ENCODE measurements at places on chromosomes 7 and 10. TPM values are rescaled to one million over a fixed set of nuclear protein-coding genes. Genes with fewer than 3 reads are reported as not detected.

DNA sequence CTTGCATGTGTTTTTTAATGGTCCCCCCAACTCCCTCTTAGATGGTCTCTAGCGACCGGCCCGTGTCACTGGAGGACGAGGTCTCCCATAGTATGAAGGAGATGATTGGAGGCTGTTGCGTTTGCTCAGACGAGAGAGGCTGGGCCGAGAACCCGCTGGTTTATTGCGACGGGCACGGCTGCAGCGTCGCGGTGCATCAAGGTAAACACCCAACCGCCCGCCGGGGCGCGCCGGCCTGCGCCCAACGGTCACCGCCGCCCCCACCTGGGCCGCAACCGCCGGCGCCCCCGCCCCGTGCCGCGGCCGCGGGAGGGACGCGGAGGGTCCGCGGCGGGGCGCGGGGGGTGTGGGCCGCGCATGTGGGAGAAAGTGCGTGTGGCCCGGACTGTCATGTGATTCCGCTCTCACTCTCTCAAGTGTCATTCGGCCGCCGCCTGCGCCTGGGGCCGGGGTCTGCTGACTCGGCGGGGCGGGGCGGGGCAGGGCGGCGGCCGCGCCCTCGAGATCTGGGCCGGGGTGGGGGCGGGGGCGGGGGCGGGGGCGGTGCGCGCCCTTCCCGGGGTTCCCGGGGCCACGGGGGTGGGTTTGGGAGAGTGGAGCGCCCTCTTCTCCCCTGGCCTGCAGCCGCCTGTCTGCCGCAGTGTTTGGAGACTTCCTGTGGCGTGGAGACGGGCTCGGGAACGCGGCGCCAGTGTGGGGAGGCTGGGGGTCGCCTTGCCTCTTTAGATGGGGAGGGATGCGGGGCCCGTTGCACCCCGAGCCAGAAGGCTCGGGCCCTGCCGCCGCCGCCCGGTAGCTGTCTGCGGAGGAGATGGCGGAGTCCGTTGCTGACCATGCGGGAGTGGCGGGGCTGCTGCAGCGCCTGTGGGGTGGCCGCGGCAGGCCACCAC, 817 bp downstream of the MLLT10 start:
- H3K27me3 ChIP-seq, result no peaks in the 10 kb centered on the region
- peak; percentile 76 for DNase-seq
- H3K27ac ChIP-seq, result peak overlapping the region; percentile 33
- peak overlapping the region; percentile 75 for H3K4me3 ChIP-seq
- no peaks in the 10 kb centered on the region for H3K36me3 ChIP-seq
- H3K4me1 ChIP-seq, result no peaks in the 10 kb centered on the region

DNA sequence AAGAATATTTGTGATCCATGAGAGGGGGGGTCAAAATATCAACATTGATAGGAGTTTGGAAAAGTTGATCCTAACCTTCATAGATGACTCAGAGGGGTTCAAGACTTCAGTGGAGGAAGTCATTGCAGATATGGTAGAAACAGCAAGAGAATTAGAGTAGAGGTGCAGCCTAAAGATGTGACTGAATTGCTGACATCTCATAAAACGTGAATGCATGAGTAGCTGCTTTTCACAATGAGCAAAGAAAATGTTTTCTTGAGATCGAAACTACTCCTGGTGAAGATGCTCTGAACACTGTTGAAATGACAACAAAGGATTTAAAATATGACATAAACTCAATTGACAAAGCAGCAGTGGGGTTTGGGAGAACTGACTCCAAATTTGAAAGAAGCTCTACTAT, 700.7 kb upstream of the FZD8 start:
- no peak overlapping the region for H3K27ac ChIP-seq
- no peaks in the 10 kb centered on the region for H3K27me3 ChIP-seq
- no peak for DNase-seq
- peaks cover 3% of the 10 kb centered on the region for H3K4me1 ChIP-seq
- H3K4me3 ChIP-seq, result no peak overlapping the region
- no peaks in the 10 kb centered on the region for H3K36me3 ChIP-seq

DNA sequence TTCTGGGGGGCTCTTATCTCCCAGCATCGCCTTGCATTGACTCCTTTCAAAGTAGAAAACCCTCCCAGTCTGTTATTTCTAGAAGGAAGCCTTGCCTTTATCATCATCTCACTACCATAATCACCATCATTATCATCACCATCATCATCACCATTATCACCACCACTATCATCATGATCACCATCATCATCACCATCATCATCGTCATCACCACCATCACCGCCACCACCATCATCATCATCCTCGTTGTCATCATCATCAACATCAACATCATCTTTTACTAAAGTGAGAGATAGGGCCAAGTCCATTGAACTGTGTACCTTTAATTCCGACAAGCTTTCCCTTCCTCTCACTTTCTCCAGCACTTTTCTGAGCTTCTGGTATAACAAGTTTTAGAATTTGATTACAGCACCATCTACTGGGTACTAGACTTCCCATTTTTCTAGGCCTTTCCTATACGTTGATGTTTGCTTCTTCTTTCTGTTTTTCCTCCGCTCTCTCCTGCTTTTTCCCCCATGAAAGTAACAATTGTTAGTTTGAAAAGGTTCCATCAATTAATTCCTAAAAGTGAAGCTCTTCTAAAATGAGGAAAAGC, 226.4 kb downstream of the BUB3 start:
- H3K4me3 ChIP-seq, result no peak overlapping the region
- H3K4me1 ChIP-seq, result no peaks in the 10 kb centered on the region
- H3K27ac ChIP-seq, result no peak overlapping the region
- no peaks in the 10 kb centered on the region for H3K36me3 ChIP-seq
- no peak for DNase-seq

- no peaks in the 10 kb centered on the region for H3K36me3 ChIP-seq
- H3K27me3 ChIP-seq, result no peaks in the 10 kb centered on the region
- H3K27ac ChIP-seq, result no peak overlapping the region
- no peak for DNase-seq
- H3K4me1 ChIP-seq, result no peaks in the 10 kb centered on the region
Observed at GRCh38 chr10:111578076-111578475, 501.2 kb downstream of the ADRA2A start.

DNA sequence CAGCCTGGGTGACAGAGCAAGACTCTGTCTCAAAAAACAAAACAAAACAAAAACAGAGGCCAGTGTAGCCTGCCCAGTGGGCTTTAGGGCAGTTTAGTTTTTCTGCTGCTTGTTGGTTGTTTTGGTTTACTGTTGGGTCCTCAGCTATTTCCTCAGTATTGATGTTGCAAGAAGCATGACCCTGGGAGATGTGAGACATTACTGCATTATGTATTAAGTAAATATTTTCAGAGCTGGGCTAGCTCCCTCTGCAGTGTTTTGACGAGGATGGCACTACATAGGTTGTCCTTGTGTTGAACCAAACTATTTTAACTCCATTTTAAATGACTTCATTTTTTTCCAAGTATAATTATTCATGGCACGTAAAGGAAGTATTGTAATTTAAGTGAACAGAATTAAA, 4.8 kb downstream of the AKAP9 start:
- no peak for DNase-seq
- no peaks in the 10 kb centered on the region for H3K36me3 ChIP-seq
- no peaks in the 10 kb centered on the region for H3K27me3 ChIP-seq

Gene C7orf33
- polyA plus RNA-seq, result not detected

Gene CDK1
- polyA plus RNA-seq, result 1.2 TPM

DNA sequence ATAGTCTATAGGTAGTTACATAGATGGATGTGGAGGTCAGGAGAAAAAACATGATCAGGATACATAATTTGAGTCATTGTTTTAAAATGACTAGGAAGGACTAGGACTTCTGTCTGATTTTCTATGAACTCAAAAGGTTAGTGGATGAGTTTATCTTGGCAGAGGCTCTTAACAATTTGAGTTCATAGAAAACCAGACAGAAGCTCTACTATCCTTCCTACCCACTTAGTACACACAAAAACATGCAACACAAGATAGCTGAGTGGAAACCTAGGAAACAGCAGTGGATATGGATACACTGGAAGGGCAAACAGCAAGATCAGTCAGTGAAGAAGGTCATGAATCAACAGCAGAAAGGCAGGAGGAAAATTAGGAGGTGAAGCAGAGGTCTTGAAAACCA, 84.6 kb downstream of the VPS50 start:
- H3K36me3 ChIP-seq, result peaks cover 8% of the 10 kb centered on the region
- H3K27ac ChIP-seq, result no peak overlapping the region
- H3K4me1 ChIP-seq, result no peaks in the 10 kb centered on the region

DNA sequence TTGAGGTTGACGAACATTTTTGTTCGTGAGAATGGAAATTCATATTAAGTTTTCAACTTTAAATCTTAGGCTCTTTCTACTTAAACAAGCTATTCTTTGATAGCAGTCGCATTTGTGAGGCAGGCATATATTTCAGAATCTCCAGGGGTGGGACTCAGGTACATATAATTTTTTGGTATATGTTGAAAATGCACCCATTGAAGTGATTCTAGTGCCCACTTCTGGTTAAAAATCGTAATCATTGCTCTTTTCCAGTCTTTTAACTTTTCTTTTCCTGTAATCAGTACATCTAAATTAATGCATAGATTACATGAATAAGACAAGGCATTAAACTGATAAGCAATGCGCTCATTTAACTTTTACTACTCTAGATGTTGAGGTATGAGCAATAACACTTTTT, 67.8 kb downstream of the ZNRF2 start:
- no peaks in the 10 kb centered on the region for H3K27me3 ChIP-seq
- no peak overlapping the region for H3K4me3 ChIP-seq
- no peak for DNase-seq

Gene WNT2
- polyA plus RNA-seq, result not detected

DNA sequence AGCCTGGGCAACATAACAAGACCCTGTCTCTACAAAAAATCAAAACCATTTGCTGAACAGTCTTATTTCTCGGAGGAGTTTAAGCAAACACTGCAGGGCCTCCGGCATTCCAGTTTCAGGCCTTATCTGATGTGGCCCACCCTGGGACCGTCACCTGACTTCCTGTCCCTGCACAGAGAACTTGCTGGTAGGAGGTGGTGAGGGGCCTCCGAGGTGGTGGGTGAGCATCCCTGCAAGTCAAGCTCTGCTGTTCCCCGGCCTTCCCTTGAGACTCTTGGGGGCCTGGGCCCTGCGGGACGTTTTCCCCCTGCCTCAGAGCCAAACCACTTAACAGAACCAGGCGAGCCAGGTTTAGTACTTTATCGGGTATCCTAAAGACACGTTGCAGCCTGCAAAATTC, 44.5 kb upstream of the AP5Z1 start:
- H3K36me3 ChIP-seq, result no peaks in the 10 kb centered on the region
- H3K4me3 ChIP-seq, result no peak overlapping the region
- no peaks in the 10 kb centered on the region for H3K4me1 ChIP-seq
- H3K27me3 ChIP-seq, result no peaks in the 10 kb centered on the region
- no peak for DNase-seq
- no peak overlapping the region for H3K27ac ChIP-seq

Gene ZNF716
- polyA plus RNA-seq, result not detected

Gene IFIT1
- polyA plus RNA-seq, result 17.7 TPM

- DNase-seq, result no peak
- no peaks in the 10 kb centered on the region for H3K4me1 ChIP-seq
- H3K27ac ChIP-seq, result no peak overlapping the region
- no peak overlapping the region for H3K4me3 ChIP-seq
Observed at GRCh38 chr7:69272101-69272500, 326.2 kb upstream of the AUTS2 start.

GRCh38 chr7:126303926-126304325, 948.8 kb downstream of the GRM8 start:
- H3K36me3 ChIP-seq, result no peaks in the 10 kb centered on the region
- H3K27ac ChIP-seq, result no peak overlapping the region
- peaks cover 1% of the 10 kb centered on the region for H3K4me1 ChIP-seq
- no peak overlapping the region for H3K4me3 ChIP-seq
- no peak for DNase-seq

GRCh38 chr7:84122582-84123360, 71.8 kb downstream of the SEMA3A start:
- no peaks in the 10 kb centered on the region for H3K27me3 ChIP-seq
- no peaks in the 10 kb centered on the region for H3K4me1 ChIP-seq
- DNase-seq, result no peak
- H3K36me3 ChIP-seq, result no peaks in the 10 kb centered on the region

Gene DYDC2
- polyA plus RNA-seq, result not detected

DNA sequence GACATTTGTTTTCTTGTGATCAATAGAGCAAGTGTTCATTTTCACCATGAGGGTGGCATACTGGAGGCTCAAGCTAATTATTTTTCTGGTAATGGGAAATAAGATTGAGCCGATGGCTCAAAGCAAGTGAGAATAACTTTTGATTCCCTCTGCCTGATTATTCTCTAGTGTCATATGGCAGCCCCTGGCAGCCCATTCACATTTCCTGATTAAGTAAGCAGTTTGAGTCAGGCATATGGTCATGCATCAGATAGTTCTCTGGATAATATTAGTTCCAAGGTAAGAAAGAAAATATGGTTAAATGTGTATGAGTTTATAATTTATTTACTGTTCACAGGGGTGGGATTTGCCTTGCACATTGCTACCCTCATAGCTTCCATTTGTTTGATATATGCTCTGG, 109.2 kb downstream of the DYNC1I1 start:
- no peaks in the 10 kb centered on the region for H3K27me3 ChIP-seq
- no peaks in the 10 kb centered on the region for H3K36me3 ChIP-seq
- no peak overlapping the region for H3K27ac ChIP-seq
- DNase-seq, result no peak
- no peaks in the 10 kb centered on the region for H3K4me1 ChIP-seq

- no peaks in the 10 kb centered on the region for H3K27me3 ChIP-seq
- H3K27ac ChIP-seq, result no peak overlapping the region
- no peak overlapping the region for H3K4me3 ChIP-seq
- peaks cover 8% of the 10 kb centered on the region for H3K4me1 ChIP-seq
Observed at GRCh38 chr10:109996225-109996624, 11.6 kb upstream of the ADD3 start.

- H3K27ac ChIP-seq, result no peak overlapping the region
- no peaks in the 10 kb centered on the region for H3K4me1 ChIP-seq
- peak; percentile 62 for DNase-seq
- H3K4me3 ChIP-seq, result no peak overlapping the region
- no peaks in the 10 kb centered on the region for H3K27me3 ChIP-seq
Observed at GRCh38 chr10:117165538-117166417, 27.7 kb upstream of the VAX1 start.

DNA sequence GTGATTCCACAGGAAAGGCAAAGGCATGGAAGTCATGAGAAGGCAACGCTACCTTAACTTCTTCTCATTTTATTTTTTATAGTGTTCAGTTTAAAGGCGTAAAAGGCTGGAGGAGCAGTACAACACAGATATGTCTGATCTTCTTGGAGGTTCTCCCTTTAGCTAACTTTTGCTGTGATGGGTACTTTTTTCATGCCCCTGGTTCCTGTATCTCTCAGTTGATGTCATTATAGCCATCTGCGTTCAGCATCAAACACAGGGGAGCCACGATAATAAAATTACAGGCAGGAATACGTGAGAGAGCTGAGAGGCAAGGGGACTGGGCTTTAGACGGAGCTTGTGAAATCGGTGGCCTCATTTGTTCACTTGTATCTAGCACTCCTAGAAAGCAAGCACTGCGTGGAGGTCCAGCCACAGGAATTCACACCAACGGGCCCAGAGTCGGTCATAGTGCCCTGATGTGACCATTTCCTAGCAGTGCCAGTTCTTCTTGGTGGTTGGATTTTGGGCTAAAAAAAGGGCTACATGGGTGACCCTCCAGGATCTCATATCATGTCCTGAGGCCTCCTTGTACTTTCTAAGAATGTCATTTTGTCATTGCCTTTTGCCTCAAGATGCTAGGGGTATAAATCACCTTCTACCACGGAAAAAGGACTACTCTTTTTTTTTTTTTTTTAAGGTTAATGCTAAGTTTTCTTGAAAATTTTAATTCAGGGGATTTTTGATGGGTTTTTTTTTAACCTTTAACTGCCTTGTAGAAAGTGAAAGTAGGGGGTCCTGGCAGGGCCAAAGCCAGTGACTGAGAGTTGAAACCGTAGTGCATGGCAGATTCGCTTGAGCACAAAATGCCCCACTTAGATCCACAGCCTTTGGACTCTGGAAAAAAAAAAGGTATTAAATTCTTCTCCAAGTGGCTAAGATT, 191.5 kb downstream of the CELF2 start:
- H3K36me3 ChIP-seq, result no peaks in the 10 kb centered on the region
- H3K27ac ChIP-seq, result no peak overlapping the region
- no peaks in the 10 kb centered on the region for H3K27me3 ChIP-seq
- no peaks in the 10 kb centered on the region for H3K4me1 ChIP-seq

Gene PLPP4
- polyA plus RNA-seq, result not detected
